A549 treated with GW870086 at 1 μM for 4 hours (cell line): ENCODE measurements at places on chromosomes 13 and 19. TPM values are rescaled to one million over a fixed set of nuclear protein-coding genes. Genes with fewer than 3 reads are reported as not detected.

Gene ATP1A3
- total RNA-seq: 3.5 to 5.8 TPM (median 4.7 TPM) in 5 replicates

Gene GGACT
- total RNA-seq: 3.1 to 5.8 TPM (median 3.4 TPM) in 5 replicates

Gene HNRNPA1L2
- total RNA-seq: 5.1 to 6.4 TPM (median 5.8 TPM) in 5 replicates

Gene RASAL3
- not detected in 5 replicates for total RNA-seq
